ENCODE measurements at places on chromosomes 6 and 20.

DNA sequence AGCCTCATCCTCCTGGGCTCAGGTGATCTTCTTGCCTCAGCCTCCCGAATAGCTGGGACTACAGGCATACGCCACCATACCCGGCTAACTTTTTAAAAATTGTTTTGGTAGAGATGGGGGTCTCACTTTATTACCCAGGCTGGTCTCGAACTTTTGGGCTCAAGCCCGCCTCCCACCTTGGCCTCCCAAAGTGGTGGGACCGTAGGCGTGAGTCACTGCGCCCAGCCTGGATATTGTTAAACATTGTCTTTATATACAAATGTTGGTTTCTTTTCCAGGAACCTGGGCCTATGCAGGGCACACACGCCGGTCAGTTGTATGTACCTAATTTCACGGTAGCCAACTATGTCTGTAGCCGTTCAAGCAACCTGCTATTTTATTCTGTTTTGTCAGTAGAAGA is 60.1 kb downstream of the SYNJ2 start:
- no peak for DNase-seq

DNA sequence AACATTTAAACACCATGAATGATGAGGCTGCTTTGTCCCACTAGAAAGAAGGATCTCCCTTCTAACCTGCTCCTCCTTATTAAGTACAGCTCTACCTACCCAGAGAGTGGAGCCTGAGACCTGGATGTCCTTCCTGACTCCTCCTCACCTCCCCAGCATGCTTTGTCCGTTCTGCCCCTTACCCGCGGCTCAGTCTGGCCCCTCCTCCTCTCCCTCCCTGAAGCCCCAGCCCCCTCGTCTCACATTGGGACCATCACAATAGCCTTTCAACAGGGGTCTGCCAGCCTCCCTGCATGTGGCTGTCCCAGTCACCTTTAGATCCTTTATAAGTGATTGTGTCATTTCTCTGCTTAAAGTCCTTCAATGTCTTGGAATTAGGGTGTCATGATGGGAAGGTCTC is 72.5 kb downstream of the DZANK1 start:
- DNase-seq: no peak

GRCh38 chr20:50153153-50153499 is 397 bp downstream of the PEDS1 start:
- DNase-seq: no peak

- DNase-seq: no peak
Measured at GRCh38 chr6:44039191-44039719, 88.0 kb downstream of the MRPL14 start.

DNA sequence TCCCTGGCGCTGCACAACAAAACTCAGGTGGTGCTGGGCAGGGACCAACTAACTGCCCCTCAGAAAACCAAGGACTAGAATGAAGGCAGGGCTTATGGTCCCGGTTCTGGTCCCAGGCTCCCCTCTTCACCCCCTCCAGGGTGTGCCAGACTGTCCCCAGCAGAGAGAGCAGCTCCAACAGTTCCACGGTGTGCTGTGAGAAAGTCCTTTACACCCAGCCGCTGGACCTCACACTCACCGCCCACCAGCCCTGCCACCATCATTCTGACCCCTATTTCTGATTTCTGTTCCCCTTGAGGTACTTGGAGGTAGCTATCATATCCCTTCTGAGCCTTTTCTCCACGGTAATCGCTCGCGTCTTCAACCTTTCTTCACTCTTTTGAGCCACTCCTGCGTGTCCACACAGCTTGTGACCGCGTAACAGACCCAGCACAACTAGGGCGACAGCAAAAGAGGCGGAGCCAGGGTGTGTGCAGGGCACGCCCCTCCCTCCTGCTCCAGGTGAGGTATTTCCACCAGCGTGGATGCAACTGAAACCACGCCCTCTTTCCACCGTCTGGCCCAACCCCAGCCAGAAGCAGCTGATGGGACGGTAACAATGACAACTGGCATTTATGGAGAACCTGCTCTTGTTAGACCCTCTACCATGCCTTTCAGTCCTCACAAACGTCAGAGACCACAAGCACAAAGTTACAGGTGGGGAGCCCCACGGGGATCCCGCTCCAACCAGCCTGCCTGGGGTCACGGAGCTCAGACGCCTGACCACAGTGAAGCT is 2.3 kb downstream of the PXDC1 start:
- no peak for DNase-seq

DNA sequence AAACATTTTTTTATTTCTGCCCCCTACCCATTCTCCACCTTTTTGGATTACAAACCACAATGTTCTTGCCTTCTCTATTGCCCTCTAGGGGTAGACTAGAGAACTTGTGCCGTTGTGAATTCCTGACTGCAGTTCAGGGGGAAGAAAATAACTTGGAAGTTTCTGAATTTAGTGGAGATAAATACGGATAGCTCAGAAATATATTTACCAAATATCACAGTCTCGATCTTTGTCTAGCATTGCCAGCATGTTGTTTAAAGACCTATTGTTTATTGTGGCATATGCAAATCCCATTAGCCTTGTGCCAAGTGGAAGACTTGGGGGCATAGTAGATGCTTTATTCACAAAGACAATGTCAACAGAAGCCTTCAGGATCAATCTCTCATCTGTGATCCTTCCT is 154.1 kb upstream of the MMS22L start:
- peak; percentile 11 for DNase-seq

DNA sequence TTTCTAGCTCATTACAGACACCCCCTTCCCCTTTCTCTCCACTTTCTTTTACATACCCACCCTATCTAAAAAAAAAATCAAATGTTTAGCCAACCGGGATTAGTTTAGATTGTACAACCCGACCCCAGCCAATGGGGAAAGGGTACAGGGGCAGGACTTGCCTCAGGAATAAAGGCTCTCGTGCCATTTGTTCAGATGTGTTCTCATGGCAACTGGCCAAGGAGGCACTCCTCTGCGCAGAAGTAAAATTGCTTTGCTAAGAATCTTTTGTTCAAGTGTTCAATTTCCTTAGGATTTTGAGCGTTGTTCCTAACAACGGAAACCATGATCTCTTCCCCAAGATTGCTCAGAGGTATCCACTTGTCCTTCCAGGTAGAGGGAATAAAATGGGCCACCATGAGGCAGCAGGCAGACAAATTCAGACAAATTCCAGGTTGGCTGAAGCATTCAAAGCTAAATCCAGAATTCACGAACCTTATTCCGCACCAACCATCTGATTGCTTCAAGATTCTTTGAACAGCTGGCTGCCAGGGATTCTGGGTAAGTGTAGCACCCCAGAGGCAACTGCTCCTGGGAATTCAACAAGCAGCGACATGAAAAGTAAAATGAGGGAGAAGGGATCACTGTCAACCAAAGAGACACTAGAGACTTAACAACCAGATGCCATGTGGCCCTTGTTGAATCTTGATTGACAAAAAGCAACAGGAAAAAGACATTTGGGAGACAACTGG is 431.8 kb downstream of the PREX1 start:
- DNase-seq: no peak

DNA sequence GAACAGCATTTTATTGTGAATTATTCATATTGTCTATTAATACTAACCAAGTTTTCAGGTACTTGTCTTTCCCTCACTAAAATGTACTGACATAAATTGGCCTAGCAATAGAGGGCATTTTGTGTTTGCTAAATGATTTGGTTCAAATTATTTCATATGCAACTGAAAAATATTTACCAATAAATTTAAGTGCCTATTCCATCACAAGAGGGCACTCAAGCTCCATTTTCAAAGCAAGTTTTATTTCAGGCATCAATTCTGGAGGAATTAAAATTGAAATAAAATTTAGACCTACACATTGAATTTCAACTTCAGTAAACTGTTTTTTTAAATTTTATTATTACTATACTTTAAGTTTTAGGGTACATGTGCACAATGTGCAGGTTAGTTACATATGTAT is 114.3 kb upstream of the SYNCRIP start:
- no peak for DNase-seq

DNA sequence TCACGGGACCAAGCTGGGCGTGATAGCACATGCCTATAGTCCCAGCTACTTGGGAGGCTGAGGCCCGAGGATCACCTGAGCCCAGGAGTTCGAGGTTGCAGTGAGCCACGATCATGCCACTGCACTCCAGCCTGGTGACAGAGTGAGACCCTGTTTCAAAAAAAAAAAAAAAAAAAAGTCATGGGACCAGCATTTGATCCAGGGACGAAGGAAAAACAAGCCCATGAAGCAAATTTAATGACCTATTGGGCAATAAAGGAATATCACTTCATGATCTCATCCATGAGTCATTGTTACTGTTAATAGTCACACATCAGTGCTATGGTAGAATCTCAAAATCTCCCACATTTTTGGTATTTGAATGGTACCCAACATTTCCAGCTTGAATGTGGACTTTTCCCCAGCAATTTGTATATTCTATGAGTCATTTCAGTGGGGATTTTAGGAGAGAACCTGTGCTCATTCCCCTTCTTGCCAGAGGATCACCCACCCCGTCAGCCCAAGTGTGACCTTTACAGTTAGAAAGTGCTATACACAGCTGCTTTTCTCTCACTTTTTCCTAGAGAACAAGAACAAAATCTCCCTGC is 8.5 kb upstream of the SOD2 start:
- DNase-seq: no peak

- no peak for DNase-seq
Measured at GRCh38 chr6:158231551-158232315, 63.6 kb downstream of the GTF2H5 start.

GRCh38 chr6:138609801-138610430 is 110.6 kb upstream of the NHSL1 start:
- DNase-seq: no peak

GRCh38 chr6:149168968-149169367 is 148.5 kb upstream of the TAB2 start:
- no peak for DNase-seq

DNA sequence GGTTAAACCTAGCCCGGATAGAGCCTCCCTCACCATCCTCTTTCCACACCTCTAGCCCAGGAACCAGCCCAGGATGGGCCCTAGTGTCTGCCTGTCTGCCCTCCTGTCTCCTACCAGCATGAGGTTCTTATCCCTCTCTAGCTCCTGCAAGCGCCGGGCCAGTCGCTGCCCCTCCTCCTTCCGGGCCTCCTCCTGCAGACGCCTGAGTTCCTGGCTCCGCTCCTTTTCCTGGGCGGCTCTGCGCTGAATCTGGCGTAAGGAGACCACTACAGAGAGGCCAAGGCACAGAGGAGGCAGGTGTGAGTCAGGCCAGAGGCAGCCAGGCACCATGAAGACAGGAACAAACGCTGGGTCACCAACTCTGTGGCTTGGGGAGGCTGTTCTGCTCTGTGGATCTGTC is 4.3 kb upstream of the PSORS1C2 start:
- DNase-seq: no peak

DNA sequence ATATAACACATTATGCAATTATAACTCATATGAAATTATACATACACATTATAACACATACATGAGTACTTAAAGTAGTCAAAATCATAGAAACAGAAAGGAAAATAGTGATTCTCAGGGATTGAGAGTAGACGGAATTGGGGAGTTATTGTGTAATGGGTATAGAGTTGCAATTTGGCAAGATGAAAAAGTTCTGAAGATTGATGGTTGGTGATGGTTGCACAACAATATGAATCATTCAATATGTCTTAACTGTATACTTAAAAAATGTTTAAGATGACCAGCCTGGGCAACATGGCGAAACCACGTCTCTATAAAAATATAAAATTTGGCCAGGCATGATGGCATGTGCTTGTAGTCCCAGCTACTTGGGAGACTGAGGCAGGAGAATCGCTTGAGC is 372.7 kb downstream of the CDKAL1 start:
- no peak for DNase-seq

- no peak for DNase-seq
Measured at GRCh38 chr6:5246141-5247097, 14.3 kb downstream of the LYRM4 start.

- no peak for DNase-seq
Measured at GRCh38 chr20:20255099-20255498, 112.8 kb upstream of the INSM1 start.

DNA sequence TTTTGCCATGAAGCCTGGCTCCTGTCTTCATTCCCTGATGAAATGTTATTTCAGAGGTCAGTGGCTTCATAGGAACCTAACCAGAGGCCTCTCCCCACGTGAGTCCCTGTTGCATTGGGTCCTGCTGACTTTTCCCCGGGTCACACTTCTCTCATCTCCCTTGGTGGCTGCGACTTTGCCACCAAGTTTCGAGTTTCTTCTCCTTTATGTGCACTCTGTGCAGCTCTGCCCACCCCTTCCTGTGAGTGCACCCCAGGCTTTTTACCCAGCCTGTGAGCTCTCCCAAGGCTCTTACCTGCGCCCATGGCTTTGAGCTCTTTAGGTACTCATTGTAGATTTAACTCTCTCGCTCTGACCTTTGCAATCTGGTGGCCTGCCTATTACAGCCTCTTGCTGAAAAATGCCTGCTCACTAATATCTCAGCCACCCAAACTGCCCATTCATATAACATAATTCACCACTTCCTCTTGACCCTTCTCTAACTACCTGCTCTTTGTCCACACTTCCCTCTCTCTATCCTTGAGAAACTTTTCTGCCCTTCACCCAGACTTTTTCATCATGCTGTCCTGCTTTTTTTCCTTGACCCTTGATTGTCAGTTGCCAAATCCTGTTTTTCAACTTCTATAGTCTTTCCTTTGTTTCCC is 105.9 kb downstream of the SASH1 start:
- no peak for DNase-seq

DNA sequence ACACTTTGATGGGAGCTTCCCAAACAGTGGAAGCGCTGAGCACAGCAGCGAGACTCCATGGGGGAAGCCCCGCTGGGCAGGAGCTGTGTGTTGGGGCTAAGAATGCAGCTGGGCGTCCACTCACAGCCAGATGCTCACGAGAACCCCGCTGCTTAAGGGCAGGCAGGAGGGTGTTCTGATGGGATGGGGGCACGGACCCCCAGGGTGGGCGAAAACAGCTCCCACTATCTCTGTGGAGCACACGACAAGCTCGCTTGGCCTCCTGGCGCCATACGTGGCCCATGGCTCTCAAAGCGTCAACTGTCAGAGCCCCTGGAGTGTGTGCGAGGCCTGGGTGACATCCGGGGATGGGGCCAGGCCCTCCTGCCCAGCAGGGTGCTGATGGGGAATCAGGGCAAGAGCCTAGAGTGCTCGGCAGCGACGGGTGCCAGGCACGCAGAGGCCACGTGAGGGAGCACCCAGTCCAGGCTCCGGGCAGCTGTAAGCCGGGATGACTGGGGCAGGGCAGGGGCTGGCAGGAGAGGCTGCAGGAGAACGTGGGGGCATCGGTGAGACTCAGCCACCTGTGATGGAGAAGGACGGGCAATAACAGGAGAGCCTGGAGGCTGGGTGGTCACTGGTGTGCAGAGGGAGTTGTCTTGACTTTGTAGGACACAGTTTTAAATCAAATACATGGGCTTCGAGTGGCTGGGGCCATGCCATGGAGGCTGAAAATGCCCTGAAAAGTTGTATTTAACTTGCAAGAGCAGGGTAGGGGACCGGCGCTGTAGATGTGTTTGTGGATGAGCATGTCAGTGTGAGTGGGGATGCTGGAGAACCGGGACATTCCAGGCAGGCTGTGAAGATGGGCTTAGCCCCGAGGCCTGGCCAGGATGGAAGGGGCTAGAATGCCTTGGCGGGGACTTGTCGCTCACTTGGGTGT is 27.3 kb downstream of the PYGB start:
- DNase-seq: no peak
